Type B pancreatic cell (in vitro differentiated cells): ENCODE measurements at places on chromosomes 1 and 21.

- H3K27me3 ChIP-seq, result no peaks in the 10 kb centered on the region
- no peak for DNase-seq
- no peak overlapping the region for H3K27ac ChIP-seq
Measured at GRCh38 chr1:162530307-162530987, 31.1 kb upstream of the UAP1 start.

GRCh38 chr1:244339073-244339692 lies 112.5 kb downstream of the ADSS2 start:
- H3K27me3 ChIP-seq, result no peaks in the 10 kb centered on the region
- no peaks in the 10 kb centered on the region for H3K36me3 ChIP-seq
- DNase-seq, result no peak

GRCh38 chr1:234143681-234144080 lies 229.6 kb upstream of the COA6 start:
- H3K27ac ChIP-seq, result no peak overlapping the region
- no peak overlapping the region for H3K4me3 ChIP-seq
- H3K27me3 ChIP-seq, result peaks cover 21% of the 10 kb centered on the region
- H3K36me3 ChIP-seq, result no peaks in the 10 kb centered on the region

GRCh38 chr1:223876590-223876989 lies 30.8 kb upstream of the TP53BP2 start:
- H3K27me3 ChIP-seq, result peaks cover 2% of the 10 kb centered on the region
- H3K4me3 ChIP-seq, result no peak overlapping the region
- no peak for DNase-seq
- H3K36me3 ChIP-seq, result no peaks in the 10 kb centered on the region

GRCh38 chr1:29094433-29094832 lies 29.3 kb downstream of the TMEM200B start:
- H3K27me3 ChIP-seq, result no peaks in the 10 kb centered on the region
- H3K27ac ChIP-seq, result no peak overlapping the region
- H3K36me3 ChIP-seq, result peaks cover 33% of the 10 kb centered on the region
- H3K4me3 ChIP-seq, result no peak overlapping the region
